ENCODE measurements at places on chromosomes 16 and 17. TPM values are rescaled to one million over a fixed set of nuclear protein-coding genes. Genes with fewer than 3 reads are reported as not detected.

The G6PC1 gene
- not detected for total RNA-seq

The GRN gene
- total RNA-seq, result 62.4 TPM

The PITPNM3 gene
- 0.48 TPM for total RNA-seq

The OVCA2 gene
- 34.8 TPM for total RNA-seq

The FBXW10B gene
- total RNA-seq, result 1.1 TPM

The CA5A gene
- total RNA-seq, result not detected

The SGSM2 gene
- 33.4 TPM for total RNA-seq

The PMFBP1 gene
- total RNA-seq, result 0.19 TPM

The SPATA2L gene
- total RNA-seq, result 6.8 TPM

The EVI2B gene
- total RNA-seq, result 15.9 TPM

The NDUFAF8 gene
- 55.9 TPM for total RNA-seq

The MFAP4 gene
- not detected for total RNA-seq

The RNF43 gene
- 0.39 TPM for total RNA-seq

The MT1A gene
- not detected for total RNA-seq

The ARL16 gene
- 15.1 TPM for total RNA-seq

The NPIPB8 gene
- total RNA-seq, result 0.27 TPM

The KRTAP4-3 gene
- total RNA-seq, result not detected

The CD300E gene
- not detected for total RNA-seq

The ZPBP2 gene
- 1.0 TPM for total RNA-seq

The CORO6 gene
- total RNA-seq, result 21.3 TPM

The LGALS9C gene
- 0.19 TPM for total RNA-seq

The PRPSAP1 gene
- 42.1 TPM for total RNA-seq

The BCAR1 gene
- 0.78 TPM for total RNA-seq

The CCL22 gene
- 1.7 TPM for total RNA-seq

Data from activated CD4-positive, alpha-beta memory T cell treated with anti-CD3 and anti-CD28 coated beads for 36 hours (primary cell).